ENCODE measurements at places on chromosomes 5 and 9. TPM values are rescaled to one million over a fixed set of nuclear protein-coding genes. Genes with fewer than 3 reads are reported as not detected.

The SAXO1 gene
- not detected for total RNA-seq

The RAI14 gene
- total RNA-seq, result 2.0 TPM

The GMCL2 gene
- not detected for total RNA-seq

The PCDHGB3 gene
- 0.13 TPM for total RNA-seq

The CDH12 gene
- not detected for total RNA-seq

The CERCAM gene
- total RNA-seq, result 0.42 TPM

The FOXD4 gene
- total RNA-seq, result not detected

The OTULINL gene
- total RNA-seq, result 42.8 TPM

The PCDHGA11 gene
- not detected for total RNA-seq

The ACTBL2 gene
- not detected for total RNA-seq

The KIF12 gene
- total RNA-seq, result not detected

The ZNF883 gene
- not detected for total RNA-seq

The NDUFAF2 gene
- 14.5 TPM for total RNA-seq

The NUDT12 gene
- total RNA-seq, result 0.57 TPM

The CARD9 gene
- 1.9 TPM for total RNA-seq

The OGN gene
- 0.52 TPM for total RNA-seq

The DMRTA1 gene
- 0.42 TPM for total RNA-seq

The SPINK4 gene
- not detected for total RNA-seq

The FCN2 gene
- total RNA-seq, result not detected

The PCDHB3 gene
- total RNA-seq, result not detected

The PRRT1B gene
- total RNA-seq, result not detected

The PCDHA9 gene
- not detected for total RNA-seq

The CACFD1 gene
- total RNA-seq, result 3.8 TPM

The FRRS1L gene
- not detected for total RNA-seq

The BARHL1 gene
- not detected for total RNA-seq

The RABGAP1 gene
- 33.8 TPM for total RNA-seq

The NOL6 gene
- total RNA-seq, result 32.4 TPM

The TAS2R1 gene
- not detected for total RNA-seq

The IFNE gene
- total RNA-seq, result not detected

The CNTFR gene
- not detected for total RNA-seq

The GRXCR2 gene
- total RNA-seq, result not detected

The REEP2 gene
- not detected for total RNA-seq

The MRPS30 gene
- 43.5 TPM for total RNA-seq

The TNC gene
- total RNA-seq, result not detected

The CDKN2B gene
- total RNA-seq, result 2.0 TPM

The IL13 gene
- 0.20 TPM for total RNA-seq

The PCAT7 gene
- total RNA-seq, result not detected

The NEUROG1 gene
- total RNA-seq, result not detected

The GABBR2 gene
- not detected for total RNA-seq

The CCDC192 gene
- 0.45 TPM for total RNA-seq

The PPP3R2 gene
- not detected for total RNA-seq

The PFN3 gene
- total RNA-seq, result not detected

The MIER3 gene
- 24.6 TPM for total RNA-seq

The PCDHGA9 gene
- not detected for total RNA-seq

The ZNF483 gene
- 21.4 TPM for total RNA-seq

The PCDHB10 gene
- not detected for total RNA-seq

The GLDC gene
- total RNA-seq, result 1.1 TPM

The KLHL3 gene
- total RNA-seq, result 24.6 TPM

The ADAMTS6 gene
- total RNA-seq, result 1.4 TPM

The TLR4 gene
- total RNA-seq, result 1.8 TPM

All from T-helper 17 cell (primary cell).